Activated CD4-positive, alpha-beta T cell treated with anti-CD3 and anti-CD28 coated beads, Interleukin-2, amount 10 ng/mL, durations not matched to agents 7 days and 5 days (primary cell): ENCODE measurements at places on chromosomes 12 and 14. TPM values are rescaled to one million over a fixed set of nuclear protein-coding genes. Genes with fewer than 3 reads are reported as not detected.

Gene MYH6
- total RNA-seq = 0.08 TPM

Gene SYCP3
- total RNA-seq = 0.35 TPM

Gene PA2G4
- 289 TPM for total RNA-seq

Gene MAPK1IP1L
- 118 TPM for total RNA-seq

Gene GLT1D1
- total RNA-seq = 0.10 TPM

GRCh38 chr12:1929241-1929984 lies 11.0 kb upstream of the CACNA2D4 start:
- DNase-seq = no peak

DNA sequence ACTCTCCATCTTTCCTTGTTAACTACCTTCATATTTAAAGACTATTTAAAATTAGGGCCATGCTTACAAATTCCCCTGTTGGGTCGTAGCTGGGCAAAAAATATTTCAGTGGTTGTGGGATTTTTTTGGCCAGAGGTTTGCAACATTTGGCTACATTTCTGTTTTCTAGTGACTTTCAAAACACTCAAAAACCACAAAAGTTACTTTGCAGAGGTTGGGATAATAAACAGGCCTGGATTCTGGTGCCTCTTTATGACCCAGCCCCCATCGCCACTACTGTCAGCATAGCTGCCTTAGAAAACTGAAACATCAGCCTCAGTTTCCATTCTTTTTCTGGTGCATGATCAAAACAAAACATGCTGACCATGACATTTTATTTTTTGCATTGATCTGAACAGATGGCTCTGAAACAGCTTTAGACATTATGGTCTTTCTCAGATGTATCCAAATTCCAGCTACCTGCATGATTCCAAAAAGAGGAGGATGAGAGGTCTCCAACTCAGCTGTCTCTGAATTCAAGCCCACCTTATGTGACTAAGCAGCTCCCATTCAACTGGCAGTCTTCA lies 5.2 kb downstream of the DPF3 start:
- no peak for DNase-seq

DNA sequence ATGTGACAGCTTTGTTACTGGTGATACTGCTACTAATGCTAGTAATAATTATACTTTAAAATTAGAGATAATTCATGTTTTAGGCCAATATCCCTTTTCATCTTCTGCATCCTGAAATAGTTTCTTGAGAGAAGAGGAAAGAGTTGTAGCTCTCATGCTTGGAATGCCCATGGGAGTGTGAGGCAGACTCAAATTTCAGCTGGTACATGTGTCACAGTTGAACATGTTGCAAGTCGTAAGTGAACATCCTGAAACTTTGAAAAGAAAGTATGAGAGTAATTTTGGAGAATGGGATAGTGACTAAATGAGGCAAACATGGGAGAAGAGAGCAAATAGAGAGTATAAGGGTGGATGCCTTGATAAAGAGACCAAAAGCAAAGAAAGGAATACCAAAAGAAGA lies 168.0 kb downstream of the TMTC3 start:
- DNase-seq = no peak

- DNase-seq = no peak
Measured at GRCh38 chr12:48972213-48972951, 847 bp upstream of the WNT10B start.

DNA sequence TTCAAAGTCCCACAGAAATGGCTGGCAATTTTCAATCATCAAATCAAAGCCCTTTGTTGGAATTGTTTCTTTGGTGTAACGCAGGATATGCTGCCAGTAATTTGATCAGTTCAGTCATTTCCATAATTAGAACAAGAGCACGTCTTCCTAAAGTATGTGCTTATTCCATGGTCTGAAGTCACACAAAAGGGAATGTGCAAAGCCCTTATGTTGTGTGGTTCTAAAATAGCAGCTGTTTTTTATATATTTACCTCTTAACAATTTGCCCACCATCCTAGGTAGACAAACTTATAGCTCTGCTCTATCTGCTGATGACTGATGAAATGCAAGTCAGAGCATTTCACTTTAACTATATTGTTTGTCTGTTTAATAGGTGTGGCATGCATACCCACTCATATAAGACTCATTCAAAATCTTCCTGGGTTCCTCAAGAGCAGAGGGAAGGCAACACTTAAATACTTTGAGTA lies 176.1 kb upstream of the SLC38A2 start:
- no peak for DNase-seq

DNA sequence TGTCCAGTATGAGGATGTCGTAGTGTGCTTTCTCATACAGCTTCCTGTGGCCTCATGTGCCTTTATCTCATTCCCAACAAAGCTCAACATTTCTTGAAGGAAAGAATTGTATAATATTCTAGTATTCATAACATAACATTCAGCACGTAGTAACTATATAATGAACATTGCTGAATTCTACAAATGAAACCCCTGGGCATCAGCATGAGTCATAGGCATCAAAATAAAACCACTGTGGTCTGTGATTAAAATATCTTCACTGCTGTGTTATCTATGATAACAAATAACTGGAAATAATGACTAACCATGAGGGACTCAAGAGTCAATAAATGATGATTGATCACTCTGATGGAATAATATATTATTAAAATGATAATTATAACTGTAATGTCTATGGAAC lies 255.2 kb downstream of the EMP1 start:
- DNase-seq = no peak

- DNase-seq = peak; percentile 99
Measured at GRCh38 chr14:20454516-20455354, at the start of the genes APEX1 and OSGEP. Gene APEX1 (plus strand): TSS chr14:20455226. CDS start chr14:20455646, 420 bp downstream. Gene OSGEP (minus strand): TSS chr14:20454812. CDS start chr14:20454683, 129 bp downstream.

DNA sequence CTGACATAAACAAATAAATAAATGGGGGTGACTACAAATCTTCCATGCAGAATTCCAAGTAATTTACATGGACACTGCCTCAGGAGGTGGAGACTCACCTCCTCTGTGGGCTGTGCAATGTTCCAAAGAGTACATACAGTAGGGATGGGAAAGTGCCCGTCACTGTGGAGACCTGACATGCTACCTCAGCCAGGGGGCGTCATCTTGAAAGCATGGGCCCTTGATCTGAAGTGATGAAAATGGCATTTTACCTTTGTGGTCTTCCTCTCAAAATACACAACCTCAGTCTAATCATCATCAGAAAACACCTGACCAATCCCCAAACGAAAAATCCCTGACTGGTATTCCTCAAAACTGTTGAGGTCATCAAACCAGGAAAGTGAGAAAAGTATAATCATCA lies 48.4 kb downstream of the ANAPC7 start:
- DNase-seq = peak; percentile 42
